ENCODE measurements at places on chromosomes 3 and 15. TPM values are rescaled to one million over a fixed set of nuclear protein-coding genes. Genes with fewer than 3 reads are reported as not detected.

Gene MCF2L2
- 60.9 TPM for total RNA-seq

Gene NSUN3
- 30.4 TPM for total RNA-seq

Gene DZIP1L
- 14.3 TPM for total RNA-seq

Gene PRRT3
- 9.9 TPM for total RNA-seq
